Endothelial cell of umbilical vein (primary cell): ENCODE measurements at places on chromosomes 12 and 14.

- no peak for DNase-seq
These were observed 54.5 kb downstream of the C12orf75 start for GRCh38 chr12:105384916-105385535.

DNA sequence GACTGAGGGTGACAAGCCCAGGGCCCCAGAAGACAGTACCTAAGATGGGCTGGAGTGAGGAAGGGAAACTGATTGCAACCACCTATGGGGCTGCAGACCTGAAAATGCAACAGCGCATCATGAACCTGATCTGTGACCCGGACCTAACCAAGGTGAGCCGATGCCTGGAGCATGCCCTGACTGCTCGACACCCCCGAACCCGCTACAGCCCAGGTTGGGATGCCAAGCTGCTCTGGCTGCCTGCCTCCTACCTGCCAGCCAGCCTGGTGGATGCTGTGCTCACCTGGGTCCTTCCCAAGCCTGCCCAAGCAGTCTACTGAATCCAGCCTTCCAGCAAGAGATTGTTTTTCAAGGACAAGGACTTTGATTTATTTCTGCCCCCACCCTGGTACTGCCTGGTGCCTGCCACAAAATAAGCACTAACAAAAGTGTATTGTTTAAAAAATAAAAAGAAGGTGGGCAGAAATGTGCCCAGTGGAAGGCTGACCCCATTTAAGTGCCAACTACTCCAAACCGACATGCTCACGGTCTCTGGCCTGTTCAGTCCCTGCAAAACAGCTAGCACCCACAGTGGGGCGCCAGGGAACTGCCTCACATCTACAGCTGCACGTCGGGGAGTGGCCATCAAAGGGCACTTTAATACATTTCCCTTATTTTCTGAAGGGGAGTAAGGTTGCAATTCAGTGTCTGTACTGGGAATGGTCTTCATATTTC, 4.2 kb downstream of the RDH5 start:
- DNase-seq, result peak; percentile 62

- DNase-seq, result no peak
These were observed 61.7 kb upstream of the ST8SIA1 start for GRCh38 chr12:22396253-22396652.

- DNase-seq, result no peak
These were observed 123.2 kb upstream of the SLC38A4 start for GRCh38 chr12:46948936-46949545.

DNA sequence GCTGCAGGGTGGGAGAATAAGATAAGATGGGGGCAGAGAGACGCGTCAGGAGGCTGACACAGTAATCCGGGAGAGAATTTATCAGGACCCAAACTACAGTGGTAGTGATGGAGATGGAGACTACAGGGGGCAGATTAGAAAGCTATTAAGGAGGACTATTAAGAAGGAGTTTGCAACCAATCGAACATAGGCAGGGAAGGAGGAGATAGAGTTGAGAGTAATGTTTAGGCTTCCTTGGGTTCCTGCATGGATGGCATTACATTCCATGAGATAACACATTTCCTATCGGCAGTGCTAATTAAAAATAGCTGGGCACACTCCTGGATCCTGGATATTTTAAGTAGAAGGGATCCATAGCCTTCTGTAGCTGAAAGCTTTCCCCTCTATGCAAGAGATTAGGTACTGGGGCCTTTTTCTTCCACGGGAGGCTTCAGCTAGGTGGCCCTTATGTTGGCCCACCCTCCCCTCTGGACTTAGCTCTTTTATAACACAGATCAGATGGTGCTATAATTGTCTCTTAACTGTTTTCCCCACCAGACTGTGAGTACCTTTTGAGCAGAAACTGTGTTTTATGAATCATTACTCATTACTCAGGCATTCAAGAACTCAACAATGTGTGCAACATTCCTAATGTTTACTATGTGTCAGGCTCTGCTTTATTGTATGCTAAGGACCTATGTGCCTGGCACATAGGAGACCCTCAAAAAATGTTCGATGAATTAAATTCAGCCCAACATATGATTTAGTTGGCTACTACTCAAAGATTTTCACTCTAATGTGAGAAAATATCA, 113.0 kb downstream of the RMST start:
- no peak for DNase-seq

- DNase-seq, result no peak
These were observed 394.9 kb downstream of the BCL11B start for GRCh38 chr14:98877065-98877464.

GRCh38 chr12:31238764-31239387, 87.1 kb downstream of the SINHCAF start:
- peak; percentile 67 for DNase-seq
